ENCODE measurements at places on chromosomes 3 and 15.

GRCh38 chr3:180420804-180421203, 181.2 kb upstream of the TTC14 start:
- no peak for DNase-seq

GRCh38 chr3:94349310-94349878, 286.5 kb downstream of the NSUN3 start:
- no peak for DNase-seq

DNA sequence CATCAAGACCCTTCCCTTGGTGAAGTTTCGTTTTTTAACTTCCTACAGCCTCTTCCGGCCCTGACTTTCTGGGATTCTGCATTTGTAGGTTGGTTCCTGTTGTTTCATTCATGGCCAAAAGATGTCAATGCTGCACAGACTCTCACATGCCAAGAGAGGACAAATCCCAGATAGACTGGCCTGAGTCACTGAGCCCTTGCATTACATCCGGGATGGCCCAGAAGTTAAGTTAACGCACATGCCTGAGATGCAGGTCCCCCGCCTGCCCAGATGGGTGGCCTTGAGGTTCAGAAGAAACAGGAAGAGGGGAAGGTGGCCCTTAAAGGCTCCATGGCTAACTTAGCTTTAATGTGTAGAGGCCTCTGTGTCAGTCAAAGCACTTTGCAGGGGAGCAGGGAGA, 51.6 kb upstream of the SRGAP3 start:
- DNase-seq = no peak

- DNase-seq = no peak
These were observed 60.7 kb downstream of the SEMA3G start for GRCh38 chr3:52384019-52384761.

DNA sequence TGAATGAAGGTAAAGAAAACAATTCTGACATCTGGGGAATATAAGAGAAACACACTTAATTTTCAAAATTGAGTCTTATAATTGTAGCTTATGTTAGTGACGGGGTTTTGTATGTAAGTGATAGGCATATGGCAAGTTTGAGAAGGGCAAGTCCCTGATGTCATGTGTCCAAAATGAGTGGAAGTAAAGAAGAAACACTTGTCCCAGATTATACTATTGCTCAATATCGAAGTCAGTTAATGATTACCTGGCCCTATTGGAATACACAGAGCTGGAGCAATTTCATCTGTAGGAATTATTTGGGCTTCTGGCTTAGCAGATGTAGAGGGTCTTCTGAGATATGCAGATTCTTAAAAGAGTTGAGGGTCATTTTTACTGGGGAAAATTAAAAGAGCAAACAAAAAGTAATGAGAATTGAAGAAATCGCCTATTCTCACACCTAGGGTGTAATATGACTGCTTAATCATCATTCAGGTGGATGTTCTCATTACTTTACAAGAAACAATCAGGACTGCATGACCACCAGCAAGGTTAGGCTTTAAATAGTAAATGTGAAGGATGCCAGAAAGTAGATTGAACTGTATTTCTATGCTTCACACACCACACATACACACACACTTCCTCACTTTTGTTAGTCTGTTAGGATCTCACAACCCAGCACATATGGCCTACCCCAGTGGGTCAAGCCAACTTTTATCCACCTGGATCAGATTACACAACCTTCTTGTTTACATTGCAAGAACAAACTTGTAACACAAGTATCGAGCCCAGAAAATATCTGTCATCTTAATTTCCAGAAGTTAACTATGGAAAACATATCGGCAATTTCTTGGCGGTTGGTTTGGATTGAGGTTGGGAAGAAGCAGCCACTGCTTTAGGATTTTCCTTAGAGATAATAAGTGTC, 183.3 kb upstream of the LRRC3B start:
- no peak for DNase-seq

- DNase-seq = no peak
These were observed 2.1 kb downstream of the GHRL start for GRCh38 chr3:10290481-10291176.

GRCh38 chr3:153625506-153625905, 463.5 kb downstream of the RAP2B start:
- DNase-seq = no peak
